ENCODE measurements at places on chromosomes 4 and X. TPM values are rescaled to one million over a fixed set of nuclear protein-coding genes. Genes with fewer than 3 reads are reported as not detected.

Gene REELD1
- 0.55 TPM for total RNA-seq

Gene CNKSR2
- 9.0 TPM for total RNA-seq

Gene C1QTNF7
- not detected for total RNA-seq

Gene PDGFRA
- total RNA-seq, result not detected

Gene RHOXF1
- not detected for total RNA-seq

Gene MCTS1
- 42.1 TPM for total RNA-seq

Gene NMU
- total RNA-seq, result not detected

Gene SEPSECS
- total RNA-seq, result 15.5 TPM

Gene ARMCX1
- total RNA-seq, result 0.72 TPM

Gene NAA11
- total RNA-seq, result not detected

Gene GUCY1A1
- total RNA-seq, result not detected

Gene EGF
- total RNA-seq, result not detected

Gene GIMD1
- total RNA-seq, result not detected

Gene UGT2B17
- total RNA-seq, result not detected

Gene NEIL3
- total RNA-seq, result 24.0 TPM

Gene PRDM8
- 8.2 TPM for total RNA-seq

Gene FABP2
- 0.11 TPM for total RNA-seq

Gene MAGEA11
- not detected for total RNA-seq

Gene FAM13A
- total RNA-seq, result 10.5 TPM

Gene ATP1B4
- not detected for total RNA-seq

Gene PIR
- total RNA-seq, result 1.4 TPM

Gene MAGEC3
- total RNA-seq, result not detected

Gene CABS1
- not detected for total RNA-seq

Gene SLC10A3
- 27.3 TPM for total RNA-seq

Gene GSX2
- total RNA-seq, result not detected

Gene HTR2C
- total RNA-seq, result not detected

Gene FATE1
- total RNA-seq, result not detected

Gene HSFX2
- 0.28 TPM for total RNA-seq

Gene CXorf49
- total RNA-seq, result not detected

Gene AKAP14
- total RNA-seq, result not detected

Gene PDCL2
- not detected for total RNA-seq

Gene BEND4
- 0.69 TPM for total RNA-seq

Gene NEXMIF
- total RNA-seq, result 1.6 TPM

Gene TMEM271
- not detected for total RNA-seq

Gene PABPC4L
- total RNA-seq, result not detected

Gene F11
- not detected for total RNA-seq

Gene C4orf51
- not detected for total RNA-seq

Gene MAP7D2
- 0.17 TPM for total RNA-seq

Gene EGFL6
- 17.6 TPM for total RNA-seq

Gene MAGED4
- total RNA-seq, result 1.5 TPM

Gene IRS4
- total RNA-seq, result not detected

Gene TRIM61
- 2.9 TPM for total RNA-seq

Gene PCDH18
- not detected for total RNA-seq

Gene UXT
- 152 TPM for total RNA-seq

Gene CXCL11
- total RNA-seq, result not detected

Gene CPE
- total RNA-seq, result not detected

Gene RXFP1
- not detected for total RNA-seq

Gene ZNF182
- 12.3 TPM for total RNA-seq

Gene DGKK
- total RNA-seq, result not detected

Gene RTL5
- total RNA-seq, result 2.4 TPM

Gene NPY2R
- not detected for total RNA-seq

Gene SORBS2
- total RNA-seq, result not detected

Gene REPS2
- 0.08 TPM for total RNA-seq

Gene FGF5
- total RNA-seq, result not detected

Gene ARHGAP10
- total RNA-seq, result 6.6 TPM

Gene IL15
- 3.3 TPM for total RNA-seq

Gene SPATA4
- total RNA-seq, result not detected
